ENCODE measurements at places on chromosomes 6 and 20. TPM values are rescaled to one million over a fixed set of nuclear protein-coding genes. Genes with fewer than 3 reads are reported as not detected.

- DNase-seq, result no peak
- peak overlapping the region; percentile 13 for H3K4me3 ChIP-seq
- peak overlapping the region; percentile 57 for H3K27ac ChIP-seq
- H3K36me3 ChIP-seq, result peaks cover 26% of the 10 kb centered on the region
- H3K27me3 ChIP-seq, result no peaks in the 10 kb centered on the region
Observed at GRCh38 chr6:42260972-42261371, 43.3 kb upstream of the MRPS10 start.

- no peak overlapping the region for H3K4me3 ChIP-seq
- H3K27ac ChIP-seq, result no peak overlapping the region
- DNase-seq, result no peak
- H3K36me3 ChIP-seq, result no peaks in the 10 kb centered on the region
- no peaks in the 10 kb centered on the region for H3K27me3 ChIP-seq
Observed at GRCh38 chr6:2157441-2158127, 87.8 kb downstream of the GMDS start.

- H3K27me3 ChIP-seq, result no peaks in the 10 kb centered on the region
- DNase-seq, result no peak
- no peaks in the 10 kb centered on the region for H3K36me3 ChIP-seq
- H3K27ac ChIP-seq, result no peak overlapping the region
Observed at GRCh38 chr20:10067321-10067720, 32.5 kb downstream of the ANKEF1 start.

DNA sequence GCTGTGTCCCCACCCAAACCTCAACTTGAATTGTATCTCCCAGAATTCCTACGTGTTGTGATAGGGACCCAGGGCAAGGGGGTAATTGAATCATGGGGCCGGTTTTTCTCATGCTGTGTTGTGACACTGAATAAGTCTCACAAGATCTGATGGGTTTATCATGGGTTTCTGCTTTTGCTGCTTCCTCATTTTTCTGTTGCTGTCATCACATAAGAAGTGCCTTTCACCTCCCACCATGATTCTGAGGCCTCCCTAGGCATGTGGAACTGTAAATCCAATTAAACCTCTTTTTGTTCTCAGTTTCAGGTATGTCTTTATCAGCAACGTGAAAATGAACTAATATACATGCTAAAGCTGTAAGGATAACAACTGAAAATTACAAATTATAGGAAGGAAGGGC lies 88.3 kb downstream of the CDYL start:
- no peaks in the 10 kb centered on the region for H3K27me3 ChIP-seq
- no peak overlapping the region for H3K27ac ChIP-seq
- no peak for DNase-seq
- H3K4me1 ChIP-seq, result no peaks in the 10 kb centered on the region

DNA sequence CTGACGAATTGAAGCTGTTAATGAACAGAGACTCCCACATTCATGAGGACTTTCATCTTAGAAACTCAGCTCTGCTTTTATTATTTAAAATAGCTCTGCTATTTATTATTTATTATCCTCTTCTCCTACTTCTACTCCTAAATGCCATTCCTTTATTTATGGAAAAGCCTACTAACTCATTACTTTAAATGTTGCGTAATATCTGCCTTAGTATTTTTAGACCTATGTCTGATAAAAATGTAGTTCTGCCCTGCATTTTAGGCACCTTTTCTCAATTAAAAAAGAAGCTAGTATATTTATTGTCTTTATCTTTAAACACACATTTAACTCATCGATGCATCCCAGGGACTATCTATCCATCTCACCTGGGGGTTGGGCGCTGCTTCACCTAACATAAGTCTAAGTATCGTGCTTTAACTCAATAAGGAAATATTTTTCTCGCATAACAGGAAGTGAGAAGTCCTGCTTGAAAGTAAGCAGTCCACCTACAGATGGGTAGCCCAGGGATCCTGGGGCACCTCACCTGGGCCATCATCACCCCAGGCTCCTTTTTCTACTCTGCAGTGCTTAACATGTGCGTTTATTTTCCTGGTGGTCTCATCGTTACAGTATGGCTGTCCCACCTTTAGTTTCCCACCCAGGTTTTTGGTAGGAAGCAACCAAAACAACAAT lies 31.3 kb upstream of the FAM184A start:
- no peak overlapping the region for H3K4me3 ChIP-seq
- H3K27me3 ChIP-seq, result no peaks in the 10 kb centered on the region
- no peaks in the 10 kb centered on the region for H3K36me3 ChIP-seq
- no peak for DNase-seq

GRCh38 chr20:59403962-59404314 lies 103.5 kb downstream of the EDN3 start:
- H3K4me3 ChIP-seq, result peak overlapping the region; percentile 2
- no peaks in the 10 kb centered on the region for H3K36me3 ChIP-seq
- H3K27ac ChIP-seq, result no peak overlapping the region
- DNase-seq, result no peak
- H3K4me1 ChIP-seq, result peaks cover 18% of the 10 kb centered on the region
- peaks cover 74% of the 10 kb centered on the region for H3K27me3 ChIP-seq

- peaks cover 35% of the 10 kb centered on the region for H3K4me1 ChIP-seq
- H3K4me3 ChIP-seq, result no peak overlapping the region
- no peaks in the 10 kb centered on the region for H3K27me3 ChIP-seq
- peak overlapping the region; percentile 80 for H3K27ac ChIP-seq
Observed at GRCh38 chr20:1827974-1828785, 67.0 kb upstream of the SIRPA start.

GRCh38 chr20:1204576-1204975 lies 1.3 kb downstream of the C20orf202 start:
- no peaks in the 10 kb centered on the region for H3K36me3 ChIP-seq
- DNase-seq, result no peak
- peaks cover 18% of the 10 kb centered on the region for H3K4me1 ChIP-seq
- H3K4me3 ChIP-seq, result no peak overlapping the region
- H3K27me3 ChIP-seq, result no peaks in the 10 kb centered on the region

DNA sequence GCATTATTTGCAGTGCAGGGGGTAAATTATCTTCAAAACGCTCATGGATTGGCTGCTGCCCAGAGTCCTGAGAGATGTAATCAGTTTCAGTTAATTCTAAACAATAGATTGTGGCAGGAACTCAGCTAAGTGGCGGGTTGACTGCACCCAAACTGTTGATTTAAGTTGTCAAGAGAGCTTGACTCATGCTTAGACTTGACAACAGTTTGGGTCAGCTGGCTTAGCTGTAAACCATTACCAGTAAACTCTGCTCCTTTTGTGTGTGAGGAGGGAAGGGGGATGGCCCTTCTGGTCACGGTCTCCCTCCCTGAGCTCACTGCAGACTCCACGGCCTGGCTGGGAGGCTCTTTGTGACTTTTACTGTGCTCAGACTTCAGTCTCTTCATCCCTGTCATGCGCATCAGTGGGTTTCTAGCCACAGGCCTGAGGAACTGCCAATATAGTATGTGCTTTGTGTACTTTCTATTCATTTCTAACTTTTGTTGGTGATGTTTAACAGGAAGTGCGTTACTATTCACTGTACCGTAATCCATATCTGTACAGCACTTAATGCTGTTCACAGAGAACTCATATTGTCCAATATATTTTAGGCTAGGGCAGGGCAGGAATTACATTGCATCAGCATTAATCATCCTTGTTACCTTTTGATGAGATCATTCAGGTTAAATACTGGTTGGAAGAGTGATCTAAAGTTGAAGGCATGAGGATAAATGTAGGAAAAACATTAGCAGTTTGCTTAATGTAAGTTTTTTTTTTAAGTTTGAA lies 488.3 kb downstream of the CDKAL1 start:
- H3K4me1 ChIP-seq, result peaks cover 6% of the 10 kb centered on the region
- peak overlapping the region; percentile 77 for H3K27ac ChIP-seq
- no peaks in the 10 kb centered on the region for H3K27me3 ChIP-seq
- DNase-seq, result no peak

DNA sequence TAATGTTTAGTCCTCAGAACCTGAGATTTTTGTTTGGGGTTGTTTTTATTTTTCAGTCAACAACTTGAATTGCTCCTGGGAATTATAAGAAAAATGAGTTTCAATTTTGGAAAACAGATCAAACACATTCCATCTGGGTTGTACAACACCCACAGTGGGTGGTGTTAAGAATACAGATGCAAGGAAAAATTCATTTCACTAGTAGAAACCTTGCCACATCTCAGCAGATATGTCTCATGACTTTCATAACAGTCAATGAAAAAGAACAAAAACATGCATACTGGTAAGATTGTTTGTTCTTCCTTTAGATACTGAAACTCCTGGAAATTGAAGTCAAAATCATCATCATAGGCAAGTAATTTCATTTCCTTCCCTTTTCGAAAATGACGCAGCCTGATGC lies 78.9 kb downstream of the MOXD1 start:
- H3K36me3 ChIP-seq, result peaks cover 5% of the 10 kb centered on the region
- H3K27ac ChIP-seq, result no peak overlapping the region
- no peaks in the 10 kb centered on the region for H3K27me3 ChIP-seq

GRCh38 chr6:127939442-127940066 lies 38.7 kb upstream of the THEMIS start:
- H3K4me3 ChIP-seq, result no peak overlapping the region
- H3K36me3 ChIP-seq, result no peaks in the 10 kb centered on the region
- DNase-seq, result no peak

DNA sequence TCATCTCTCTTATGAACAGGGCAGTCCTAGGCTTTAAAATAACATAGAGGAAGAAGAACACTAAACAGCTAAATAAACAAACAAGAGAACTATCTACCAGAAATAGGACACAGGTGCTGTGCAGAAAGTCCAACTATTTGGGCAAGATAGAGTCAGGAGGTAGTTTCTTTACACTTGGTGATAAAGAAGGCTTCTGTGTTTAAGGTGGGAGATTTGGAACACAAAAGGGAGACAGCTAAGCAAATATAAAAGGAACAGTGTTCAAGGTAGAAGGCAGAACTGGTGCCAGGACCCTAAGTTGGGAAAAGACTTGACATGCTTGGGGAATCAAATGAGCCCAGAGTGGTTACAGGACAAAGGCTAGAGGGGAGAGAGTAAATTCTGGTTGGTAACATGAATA lies 110.5 kb downstream of the MANEA start:
- H3K4me1 ChIP-seq, result no peaks in the 10 kb centered on the region
- no peaks in the 10 kb centered on the region for H3K27me3 ChIP-seq
- no peak overlapping the region for H3K27ac ChIP-seq
- no peaks in the 10 kb centered on the region for H3K36me3 ChIP-seq
- DNase-seq, result no peak

- H3K4me1 ChIP-seq, result no peaks in the 10 kb centered on the region
- H3K36me3 ChIP-seq, result no peaks in the 10 kb centered on the region
- H3K4me3 ChIP-seq, result no peak overlapping the region
- no peaks in the 10 kb centered on the region for H3K27me3 ChIP-seq
- H3K27ac ChIP-seq, result no peak overlapping the region
- DNase-seq, result no peak
Observed at GRCh38 chr6:95383878-95384277, 193.5 kb upstream of the MANEA start.

DNA sequence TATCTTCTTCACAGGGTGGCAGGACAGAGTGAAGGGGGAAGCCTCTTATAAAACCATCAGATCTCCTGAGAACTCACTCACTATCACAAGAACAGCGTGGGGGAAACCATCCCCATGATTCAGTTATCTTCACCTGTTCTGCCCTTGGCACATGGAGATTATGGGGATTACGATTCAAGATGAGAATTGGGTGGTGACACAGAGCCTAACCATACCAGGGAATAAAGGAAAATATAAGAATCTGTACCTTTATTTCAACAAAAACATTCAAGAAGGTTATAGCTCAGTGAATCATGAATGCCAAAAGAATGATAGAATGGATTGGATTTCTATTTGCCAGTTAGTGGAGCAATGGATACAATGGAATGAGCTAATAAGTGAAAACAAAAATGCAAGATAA lies 214.4 kb downstream of the PTPRK start:
- no peaks in the 10 kb centered on the region for H3K27me3 ChIP-seq
- H3K4me3 ChIP-seq, result no peak overlapping the region
- H3K27ac ChIP-seq, result no peak overlapping the region
- no peak for DNase-seq
- H3K4me1 ChIP-seq, result no peaks in the 10 kb centered on the region

DNA sequence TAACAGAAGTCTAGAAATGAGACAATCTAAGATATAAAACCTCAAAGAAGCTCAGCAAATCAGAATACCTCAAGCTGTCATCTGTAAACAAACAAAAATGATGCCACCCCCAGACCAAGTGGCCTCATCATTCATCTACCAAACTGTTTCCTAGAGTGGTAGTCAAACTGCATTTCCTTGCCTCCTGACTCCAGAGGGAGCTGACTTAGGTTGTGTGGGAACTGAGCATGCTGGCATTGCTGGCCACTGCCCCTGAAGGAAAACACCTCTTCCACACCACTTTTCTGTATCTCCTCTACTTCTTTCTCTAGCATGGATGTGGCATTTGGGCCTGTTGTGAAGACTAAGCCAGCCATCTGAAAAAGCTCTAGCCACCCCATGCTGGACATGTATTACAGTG lies 56.3 kb downstream of the ZHX3 start:
- H3K4me1 ChIP-seq, result peaks cover 9% of the 10 kb centered on the region
- H3K27ac ChIP-seq, result no peak overlapping the region
- no peaks in the 10 kb centered on the region for H3K36me3 ChIP-seq
- H3K4me3 ChIP-seq, result no peak overlapping the region
- H3K27me3 ChIP-seq, result no peaks in the 10 kb centered on the region
- DNase-seq, result no peak

- H3K4me3 ChIP-seq, result no peak overlapping the region
- peaks cover 14% of the 10 kb centered on the region for H3K36me3 ChIP-seq
- H3K4me1 ChIP-seq, result no peaks in the 10 kb centered on the region
- no peak overlapping the region for H3K27ac ChIP-seq
- no peaks in the 10 kb centered on the region for H3K27me3 ChIP-seq
- DNase-seq, result no peak
Observed at GRCh38 chr20:5586720-5587119, 163.5 kb upstream of the SHLD1 start.

DNA sequence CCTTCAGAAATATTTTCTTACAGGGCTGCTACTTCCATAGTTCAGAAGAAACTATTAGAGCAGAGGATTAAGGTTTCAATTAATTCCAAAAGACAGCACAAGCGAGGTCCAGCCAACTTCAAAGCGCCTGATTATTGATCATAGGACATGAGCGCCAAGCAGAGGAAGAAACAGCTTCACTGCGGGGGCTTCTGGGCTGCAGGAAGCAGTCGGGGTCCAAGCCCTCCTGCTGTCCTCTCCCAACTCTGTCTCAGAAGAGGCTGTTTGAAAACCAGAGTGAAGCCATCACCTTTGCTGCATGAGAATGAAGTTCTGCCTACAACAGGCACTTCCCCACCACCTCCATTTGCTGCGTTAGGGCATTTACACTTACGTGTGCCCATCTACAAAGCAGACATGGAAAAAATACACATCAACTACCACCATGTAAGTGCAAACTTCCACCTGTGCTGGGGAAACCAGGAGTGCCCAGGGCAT lies 23.9 kb downstream of the SUMO4 start:
- peak overlapping the region; percentile 21 for H3K27ac ChIP-seq
- DNase-seq, result no peak

GRCh38 chr6:121430514-121431460 lies 4.7 kb upstream of the GJA1 start:
- H3K4me1 ChIP-seq, result peaks cover 19% of the 10 kb centered on the region
- H3K27me3 ChIP-seq, result no peaks in the 10 kb centered on the region
- H3K4me3 ChIP-seq, result no peak overlapping the region
- no peaks in the 10 kb centered on the region for H3K36me3 ChIP-seq
- H3K27ac ChIP-seq, result no peak overlapping the region

- no peak overlapping the region for H3K4me3 ChIP-seq
- no peaks in the 10 kb centered on the region for H3K4me1 ChIP-seq
- DNase-seq, result no peak
- no peaks in the 10 kb centered on the region for H3K27me3 ChIP-seq
Observed at GRCh38 chr6:116238083-116238482, 15.8 kb downstream of the TSPYL4 start.

The GPR63 gene
- total RNA-seq, result 0.23 TPM

The TRIM26 gene
- 68.5 TPM for total RNA-seq

The TUBB2A gene
- 320 TPM for total RNA-seq

The TRIM10 gene
- total RNA-seq, result 0.76 TPM

The AVP gene
- not detected for total RNA-seq

The PRICKLE4 gene
- 0.34 TPM for total RNA-seq

The NSFL1C gene
- 62.6 TPM for total RNA-seq

The GRM1 gene
- not detected for total RNA-seq

The MAS1 gene
- not detected for total RNA-seq

The CCN5 gene
- total RNA-seq, result 137 TPM

The VNN1 gene
- 0.51 TPM for total RNA-seq

All from suprapubic skin (tissue), 4 donors.